ENCODE measurements at places on chromosomes 7 and 10. TPM values are rescaled to one million over a fixed set of nuclear protein-coding genes. Genes with fewer than 3 reads are reported as not detected.

Gene OR2A25
- polyA plus RNA-seq: not detected

- DNase-seq: no peak
These were observed 7.7 kb upstream of the TRUB1 start for GRCh38 chr10:114930320-114930719.

Gene PAPOLB
- 0.16 TPM for polyA plus RNA-seq

DNA sequence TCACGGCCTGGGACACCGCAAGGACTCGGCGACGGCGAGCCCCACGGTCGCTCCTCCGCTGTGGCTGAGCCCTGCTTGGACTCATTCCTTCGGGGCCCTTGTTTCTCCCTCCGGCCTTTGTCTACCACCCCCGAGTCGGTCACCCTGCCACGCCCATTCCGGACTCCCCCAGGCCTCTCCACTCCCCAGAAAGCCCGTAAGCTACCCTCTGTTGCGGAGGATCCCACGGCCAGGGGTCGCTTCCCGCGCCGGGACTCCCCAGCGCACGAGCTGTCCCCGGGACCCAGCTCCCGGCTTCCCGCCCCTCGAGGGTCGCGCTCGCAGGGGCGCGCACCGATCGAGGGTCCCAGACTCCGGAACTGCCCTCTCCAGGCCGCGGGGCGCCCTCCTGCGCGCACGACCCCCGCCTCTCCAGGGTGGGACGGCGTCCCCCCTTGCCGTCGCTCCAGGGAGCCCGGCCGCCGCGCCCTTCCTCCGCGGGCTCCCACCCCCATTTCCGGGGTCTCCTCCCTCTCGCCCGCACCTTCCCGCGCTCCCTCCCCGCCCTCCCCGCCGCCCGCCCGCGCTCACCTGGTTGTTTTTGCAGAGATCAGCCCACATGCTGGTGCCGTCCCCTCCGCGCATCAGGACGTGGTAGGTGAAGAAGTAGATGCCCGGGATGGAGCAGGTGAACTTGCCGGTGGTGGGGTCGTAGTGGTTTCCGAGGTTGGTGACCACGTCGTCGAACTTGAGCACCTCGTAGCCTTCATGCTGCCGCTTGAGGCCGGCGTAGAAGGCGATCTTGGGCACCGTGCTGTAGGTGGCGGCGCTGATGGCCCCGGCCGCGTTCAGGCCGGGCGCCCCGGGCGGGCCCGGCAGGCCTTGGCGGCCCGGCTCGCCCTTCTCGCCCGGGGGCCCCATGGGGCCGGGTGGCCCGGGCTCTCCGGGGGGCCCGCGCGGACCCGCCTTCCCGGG lies 1.5 kb downstream of the C1QL3 start:
- DNase-seq: no peak

DNA sequence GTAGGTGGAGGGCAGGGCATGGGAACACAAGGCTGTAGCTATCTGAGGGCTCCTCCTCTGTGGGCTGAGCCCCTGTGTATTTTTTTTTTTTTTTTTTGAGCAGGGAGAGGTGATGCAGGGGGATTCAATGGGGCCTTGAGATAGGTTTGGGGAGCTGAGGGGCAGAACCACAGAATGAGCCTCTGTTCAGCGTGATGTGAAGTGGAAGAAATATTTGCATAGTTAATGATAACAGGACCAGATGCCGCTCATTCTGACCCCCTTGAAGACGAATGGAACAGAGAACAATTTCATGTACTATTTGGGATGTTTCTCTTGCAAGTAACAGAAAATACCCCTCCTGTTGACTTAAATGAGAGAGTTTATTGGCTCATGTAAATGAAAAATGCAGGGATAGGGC lies 69.7 kb upstream of the EMX2 start:
- no peak for DNase-seq

Gene WDFY4
- 2.1 TPM for polyA plus RNA-seq

DNA sequence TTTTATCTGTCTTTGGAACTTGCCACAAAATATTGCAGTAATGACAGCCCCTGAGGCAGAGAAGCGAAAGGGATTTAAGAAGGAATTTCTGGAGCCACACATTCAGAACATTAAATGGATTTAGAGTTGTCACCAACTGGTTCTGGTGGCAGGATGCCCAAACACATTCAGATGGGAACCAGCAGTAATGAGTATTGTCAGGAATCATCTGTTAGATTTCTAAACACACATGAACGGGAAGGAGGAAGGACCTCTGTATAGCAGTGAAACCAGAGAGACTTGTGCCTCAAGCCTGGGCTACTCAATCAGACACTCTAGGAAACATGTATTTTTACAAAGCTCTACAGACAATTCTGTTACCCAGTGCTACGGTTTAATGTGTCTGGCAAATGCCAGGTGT lies 103.8 kb upstream of the CCNY start:
- no peak for DNase-seq
